ENCODE measurements at places on chromosomes 5 and 9.

DNA sequence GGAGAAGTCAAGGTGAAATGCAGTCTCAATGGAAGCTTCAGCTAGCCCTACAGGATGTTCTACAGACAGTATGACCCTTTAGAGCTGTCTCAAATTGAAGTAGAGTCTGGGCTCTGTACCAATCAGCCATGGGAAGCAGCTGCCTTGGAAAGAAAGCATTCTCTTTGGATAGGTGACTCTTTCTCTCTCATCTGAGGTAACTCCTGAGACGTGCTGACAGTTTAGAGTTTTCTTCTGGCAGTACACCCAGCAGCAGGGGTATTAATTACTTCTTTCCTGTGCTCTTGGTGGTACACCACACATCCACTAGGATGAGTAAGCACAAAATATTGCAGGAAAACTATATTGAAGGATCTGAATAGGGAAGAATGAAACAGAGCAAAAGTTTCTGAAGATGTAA lies 329.6 kb upstream of the RGMB start:
- DNase-seq, result no peak

DNA sequence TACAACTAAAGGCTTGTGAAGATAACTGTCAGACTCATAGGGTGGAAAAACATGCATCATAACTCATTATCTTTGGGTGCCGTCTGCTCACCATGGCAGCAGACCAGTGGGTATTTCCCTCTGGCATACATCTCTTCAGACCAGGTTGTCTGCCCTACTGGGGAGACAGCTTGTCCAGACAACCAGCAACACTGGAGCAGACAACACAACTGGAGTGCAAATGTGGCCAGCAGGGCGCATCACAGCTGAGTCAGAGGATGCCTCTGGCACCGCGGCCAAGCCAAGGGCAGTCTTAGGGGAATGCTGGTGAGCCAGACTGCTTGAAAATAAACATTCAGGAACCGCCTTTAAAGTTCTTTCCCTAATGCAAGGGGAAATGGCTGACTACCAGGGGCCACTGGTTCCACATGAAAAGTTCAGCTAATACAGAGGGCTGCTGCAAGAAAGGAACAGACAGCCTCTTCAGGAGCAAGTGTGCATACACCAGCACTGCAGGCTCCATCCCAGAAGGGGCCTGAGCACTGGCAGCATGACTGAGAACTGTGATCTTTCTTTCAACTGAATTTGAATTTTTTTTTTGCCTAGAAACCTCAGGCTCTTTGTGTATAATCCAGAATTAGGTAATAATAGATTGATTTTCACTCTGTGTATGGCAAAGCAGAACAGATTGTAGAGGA lies 77.3 kb downstream of the MAMDC2 start:
- DNase-seq, result no peak

DNA sequence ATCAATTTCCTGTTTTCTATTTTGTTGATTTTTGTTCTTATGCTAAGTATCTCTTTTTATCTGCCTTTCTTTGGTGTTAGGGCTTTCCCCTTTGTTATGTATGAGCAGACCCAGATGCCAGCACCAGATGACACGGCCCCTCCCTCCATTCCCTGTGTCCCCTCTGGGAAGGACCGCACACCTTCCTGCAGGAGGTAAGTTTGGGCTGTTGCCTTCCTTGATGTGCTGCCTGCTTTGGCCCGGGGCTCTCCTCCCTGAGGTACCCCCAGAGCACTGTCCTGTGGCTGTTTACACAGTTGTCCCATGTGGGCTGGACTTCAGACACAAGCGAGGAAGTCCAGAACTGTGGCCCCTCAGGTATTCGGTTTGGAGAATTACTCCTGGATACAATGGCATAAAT lies 343.8 kb upstream of the IRX1 start:
- no peak for DNase-seq

DNA sequence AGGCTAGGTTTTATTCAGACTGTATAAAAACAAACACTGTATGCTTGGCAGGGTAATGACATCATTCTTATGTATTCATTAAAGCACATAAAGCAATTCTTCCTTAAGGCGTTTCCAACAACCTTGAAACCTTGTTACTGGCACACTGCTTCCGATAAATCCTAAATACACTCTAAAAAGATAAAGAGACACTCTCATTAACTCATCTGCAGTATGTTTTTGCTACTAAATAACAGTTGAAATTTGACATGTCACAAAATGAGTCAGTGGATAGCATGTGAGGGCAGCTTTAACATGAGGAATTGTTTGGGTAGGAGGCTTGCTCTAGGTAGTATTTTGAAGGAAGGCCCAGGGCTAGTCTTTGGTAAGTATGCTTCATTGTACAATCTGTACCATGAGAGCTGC lies 13.7 kb downstream of the YIPF5 start:
- no peak for DNase-seq

DNA sequence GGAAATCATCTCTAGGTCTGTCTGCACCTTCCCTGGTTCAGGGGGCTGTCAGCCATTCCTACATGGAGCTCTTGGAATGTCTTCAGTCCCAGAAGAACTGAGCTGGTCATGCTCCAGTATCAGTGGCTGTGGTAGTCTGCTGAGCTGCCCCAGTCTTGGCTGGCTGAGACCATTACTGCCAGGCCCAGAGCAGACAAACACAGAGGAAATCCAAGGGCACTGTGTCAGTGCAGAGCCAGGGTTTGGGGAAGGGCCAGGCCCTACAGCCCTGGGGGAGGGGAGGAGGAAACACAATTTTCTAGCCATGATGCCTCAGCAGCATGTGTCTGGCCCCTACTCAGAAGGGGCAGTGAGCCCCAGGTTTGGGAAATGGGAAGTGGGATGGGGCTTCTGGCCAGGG lies 58.4 kb downstream of the ARHGEF37 start:
- no peak for DNase-seq

DNA sequence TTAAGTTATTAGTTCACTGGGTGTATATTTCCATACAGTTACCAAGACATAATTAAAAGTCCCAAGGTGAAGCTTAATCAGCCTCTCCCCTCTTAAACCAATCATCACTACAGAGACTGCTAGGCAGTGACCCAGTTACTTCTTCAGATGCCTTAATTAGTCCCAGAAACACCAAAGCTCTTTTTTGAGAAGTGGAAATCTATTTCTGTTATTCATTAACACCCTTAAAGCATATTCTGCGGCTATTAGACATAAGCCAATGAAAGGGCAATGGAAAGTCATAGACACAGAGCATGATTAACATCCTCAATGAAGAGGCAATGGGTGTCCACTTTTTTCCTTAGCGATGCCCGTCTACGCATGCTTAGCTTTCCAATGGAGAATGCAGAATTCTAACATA lies 48.3 kb upstream of the DNAH5 start:
- DNase-seq, result no peak

DNA sequence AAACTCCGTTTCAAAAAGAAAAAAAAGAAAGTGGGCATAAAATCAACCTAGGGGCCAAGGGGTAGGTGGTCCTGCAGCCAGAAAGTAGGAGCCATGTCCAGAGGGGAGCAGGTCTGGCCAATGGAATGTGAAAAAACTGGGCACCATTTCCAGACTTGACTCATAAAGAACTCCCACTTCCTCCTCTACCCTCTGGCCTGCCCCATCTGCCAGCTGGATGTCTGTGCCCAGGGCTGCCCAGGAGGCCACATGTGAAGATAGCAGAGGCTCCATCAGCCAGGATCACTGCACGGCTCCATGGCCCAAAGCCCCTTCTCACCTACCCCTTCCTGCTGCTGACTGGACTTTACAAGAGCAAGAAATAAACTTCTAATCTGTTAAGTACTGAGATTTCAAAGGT lies 42.1 kb upstream of the EEIG1 start:
- DNase-seq, result no peak

DNA sequence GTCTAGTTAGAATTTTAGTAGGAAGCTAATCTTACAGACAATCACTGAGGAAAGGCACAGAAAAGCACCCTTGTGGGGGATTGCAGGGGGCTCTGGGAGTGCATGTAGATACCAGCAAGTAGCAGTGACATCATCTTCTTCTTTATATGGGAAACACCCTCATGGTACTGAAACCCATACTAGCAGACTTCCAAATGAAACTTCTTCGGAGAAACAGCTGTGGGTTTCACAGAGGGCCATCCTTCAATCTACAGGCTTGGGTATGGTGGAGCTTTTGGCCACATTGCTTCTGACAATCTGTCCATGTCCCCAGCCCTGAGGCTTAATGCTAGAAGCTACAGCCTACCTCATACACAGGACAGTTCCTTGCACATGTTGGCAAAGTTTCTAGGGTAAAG lies 165.2 kb upstream of the NFIB start:
- DNase-seq, result no peak

- DNase-seq, result no peak
Observed at GRCh38 chr9:107744873-107745272, 255.3 kb upstream of the KLF4 start.

DNA sequence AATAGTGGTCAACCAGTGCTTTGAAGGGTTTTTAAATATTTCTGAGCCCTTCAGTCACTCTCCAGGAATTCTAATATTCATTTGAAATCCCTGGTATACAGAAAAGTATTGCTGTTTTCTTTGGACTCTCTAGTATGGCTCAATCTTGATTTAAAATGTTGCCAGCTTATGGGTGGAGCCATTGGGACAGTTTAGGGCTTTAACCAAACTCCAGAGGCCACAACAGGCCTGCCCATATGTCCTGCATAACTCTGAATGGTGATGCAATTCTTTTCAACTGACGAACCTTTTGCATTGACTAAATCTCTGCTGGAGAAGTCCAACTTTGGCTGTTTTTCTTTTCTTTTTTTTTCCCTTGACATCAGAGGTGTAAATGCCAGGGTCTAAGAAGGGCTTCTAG lies 10.3 kb upstream of the ANKHD1 start:
- no peak for DNase-seq

- DNase-seq, result no peak
Observed at GRCh38 chr5:172549696-172550095, 91.4 kb upstream of the NEURL1B start.

GRCh38 chr5:59845730-59846129 lies 47.8 kb downstream of the PDE4D start:
- no peak for DNase-seq

DNA sequence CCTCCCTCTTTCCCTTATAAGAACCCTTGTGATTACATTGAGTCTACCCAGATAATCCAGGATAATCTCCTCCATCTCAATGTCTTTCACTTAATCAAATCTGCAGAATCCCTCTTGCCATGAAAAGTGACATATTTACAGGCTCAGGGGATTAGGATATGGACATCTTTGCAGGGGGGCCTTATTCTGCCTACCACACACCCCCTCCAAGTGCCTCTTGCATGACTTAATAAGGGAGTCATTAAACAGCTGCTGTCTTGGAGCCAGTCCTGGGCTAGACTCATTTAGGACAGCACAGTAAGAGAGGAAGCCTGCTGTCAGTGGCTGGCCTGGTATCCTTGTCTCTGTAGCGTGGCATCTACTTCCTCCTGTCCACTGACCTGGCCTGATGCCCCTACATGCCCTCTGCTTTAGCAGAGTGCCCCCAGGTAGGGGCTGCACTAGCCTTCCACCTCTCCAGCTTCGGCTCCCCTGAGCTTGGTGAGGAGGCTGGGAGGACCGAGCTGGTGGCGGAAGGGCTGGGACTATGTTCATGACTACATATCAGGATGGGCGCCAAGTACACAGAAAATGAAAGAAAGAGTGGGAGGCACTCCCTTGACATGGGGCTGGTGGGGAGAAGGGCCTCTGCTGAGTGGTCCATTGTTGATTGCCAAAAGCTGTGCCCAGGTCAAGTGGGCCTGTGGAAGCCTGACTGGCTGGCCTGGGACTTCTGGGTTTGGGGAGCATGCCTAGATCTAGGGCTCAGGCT lies 17.2 kb downstream of the ENHO start:
- no peak for DNase-seq
